Progenitor cell of endocrine pancreas (in vitro differentiated cells): ENCODE measurements at places on chromosomes 12 and 14. TPM values are rescaled to one million over a fixed set of nuclear protein-coding genes. Genes with fewer than 3 reads are reported as not detected.

The NEUROD4 gene
- total RNA-seq, result not detected in 2 replicates

The PLCZ1 gene
- total RNA-seq, result not detected in 2 replicates

The PPFIBP1 gene
- 85.4 and 85.7 TPM in 2 replicates for total RNA-seq

The COX8C gene
- 1.1 TPM in 1 of 2 replicates, not detected in the other for total RNA-seq

The PDE3A gene
- 121 and 134 TPM in 2 replicates for total RNA-seq

The AP5M1 gene
- 44.1 and 48.1 TPM in 2 replicates for total RNA-seq

The PPP1R36 gene
- 0.53 and 0.79 TPM in 2 replicates for total RNA-seq

The LRP1-AS gene
- total RNA-seq, result not detected in 2 replicates

The CEBPE gene
- total RNA-seq, result not detected in 2 replicates

The INSM2 gene
- 0.10 TPM in 1 of 2 replicates, not detected in the other for total RNA-seq

The KERA gene
- total RNA-seq, result not detected in 2 replicates

The BMP4 gene
- total RNA-seq, result 2.7 and 7.5 TPM in 2 replicates

The CFAP251 gene
- 8.9 and 9.3 TPM in 2 replicates for total RNA-seq

The IL31 gene
- total RNA-seq, result not detected in 2 replicates
